ENCODE measurements at places on chromosomes 4 and X.

GRCh38 chr4:16261313-16261878, 35.1 kb upstream of the TAPT1 start:
- no peak for DNase-seq

GRCh38 chr4:54144661-54145171, 44.8 kb downstream of the GSX2 start:
- DNase-seq = no peak

- DNase-seq = no peak
Observed at GRCh38 chrX:39493168-39493567, 604.6 kb downstream of the BCOR start.

GRCh38 chr4:95638920-95639501, 90.2 kb upstream of the UNC5C start:
- no peak for DNase-seq

DNA sequence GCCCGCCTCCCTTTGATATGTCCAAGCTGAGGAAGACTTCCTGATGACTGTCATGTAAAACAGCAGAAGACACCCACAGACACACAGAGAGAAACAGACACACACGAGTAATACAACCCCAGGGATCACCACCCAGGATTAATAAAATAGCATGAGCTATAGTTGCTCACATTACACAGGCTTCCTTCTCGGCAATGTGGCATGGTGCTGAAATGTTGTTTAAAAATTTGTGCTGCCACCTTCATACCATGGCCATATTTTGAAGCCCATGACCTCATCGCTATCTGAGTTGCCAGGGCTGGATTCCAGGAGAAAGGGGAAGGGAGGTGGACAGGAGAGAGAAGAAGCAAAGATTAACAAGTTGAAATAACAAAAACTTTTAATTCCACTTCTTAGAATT, 111.7 kb downstream of the SYNPO2 start:
- no peak for DNase-seq

DNA sequence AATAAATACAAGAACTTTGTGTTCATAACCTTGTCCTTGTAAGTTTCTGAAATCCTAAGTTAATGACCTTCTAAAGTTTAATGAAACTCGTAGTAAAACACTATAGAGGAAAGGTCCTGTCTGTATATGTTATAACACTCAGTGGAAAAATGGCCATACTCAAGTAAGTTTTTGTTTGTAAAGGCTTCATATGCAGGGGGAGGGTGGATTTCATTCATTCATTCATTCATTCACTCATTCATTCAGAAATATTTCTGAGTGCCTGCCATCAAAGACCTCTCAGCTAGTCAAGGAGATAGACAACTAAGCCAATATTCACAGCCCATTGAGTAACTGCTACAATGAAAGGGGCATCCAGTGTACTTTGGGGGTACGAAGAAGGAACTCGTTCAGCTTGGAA, 6.9 kb upstream of the TMEM156 start:
- DNase-seq = no peak

DNA sequence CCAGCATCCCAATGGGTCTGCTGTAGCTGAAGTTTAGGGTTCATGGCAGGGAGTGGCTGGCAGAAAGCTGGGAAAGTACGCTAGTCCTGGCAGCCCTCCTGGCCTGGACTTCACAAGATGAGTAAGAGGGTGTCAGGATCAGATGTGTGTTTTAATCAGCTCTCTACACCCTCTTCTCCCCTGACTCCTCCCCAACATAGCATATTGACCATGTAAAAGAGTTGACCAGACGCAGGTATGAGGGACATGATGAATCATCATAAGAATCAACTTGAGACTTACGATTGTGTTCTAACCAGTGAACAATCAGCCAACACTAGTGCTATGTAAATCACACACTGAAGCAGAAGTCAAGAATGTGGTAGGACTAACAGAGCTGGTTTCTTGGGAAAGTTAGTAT, 5.3 kb downstream of the SOWAHB start:
- no peak for DNase-seq

DNA sequence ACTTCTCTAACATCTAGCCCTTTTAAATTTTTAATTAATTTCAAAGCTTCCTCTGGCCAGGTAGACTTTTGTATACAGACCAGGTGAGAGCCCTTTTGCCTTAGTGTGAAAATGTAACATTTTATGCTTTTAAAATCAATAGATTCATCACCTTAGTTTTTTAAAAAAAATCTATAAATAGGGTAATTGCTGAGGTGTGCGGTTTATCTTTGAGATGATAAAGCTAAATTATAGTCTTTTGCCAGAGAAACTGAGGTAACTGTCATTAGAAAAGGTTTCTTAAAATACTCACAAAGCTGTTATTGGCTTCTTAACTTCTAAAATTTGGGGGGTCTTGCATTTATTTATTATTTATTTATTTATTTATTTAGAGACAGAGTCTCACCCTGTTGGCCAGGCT, 62.9 kb downstream of the NELFA start:
- no peak for DNase-seq

GRCh38 chr4:157226601-157227000, 6.1 kb downstream of the GRIA2 start:
- no peak for DNase-seq

DNA sequence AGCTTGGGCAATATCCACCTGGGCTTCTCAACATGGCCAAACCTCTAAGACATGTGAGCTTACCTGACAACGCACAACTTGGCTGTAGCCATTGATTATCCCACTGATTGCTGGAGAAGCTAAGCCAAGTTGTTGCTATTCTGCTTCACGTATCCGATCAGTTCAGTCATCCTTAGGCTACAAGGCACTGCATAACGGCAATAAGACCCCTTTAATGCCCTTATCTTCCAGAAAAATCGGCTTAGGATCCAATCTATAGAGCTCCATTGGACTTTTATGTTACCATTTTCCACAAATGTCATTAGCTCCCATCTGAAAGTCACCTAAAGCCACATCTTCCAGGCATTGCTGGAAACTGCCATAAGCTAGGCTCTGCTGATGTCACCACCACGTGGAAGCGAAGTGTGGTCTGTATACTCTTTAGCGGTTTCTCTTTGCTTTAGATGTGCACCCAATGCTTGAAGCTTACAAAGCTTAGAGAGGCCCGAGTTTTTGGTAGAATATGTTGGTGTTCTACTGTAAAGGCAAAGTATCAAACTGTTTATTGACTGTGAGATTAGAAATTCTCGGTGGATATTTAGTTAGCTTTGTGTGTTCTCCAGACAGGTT, 163.1 kb downstream of the CPE start:
- peak; percentile 32 for DNase-seq

- DNase-seq = no peak
Observed at GRCh38 chrX:7214251-7214650, 66.3 kb upstream of the PUDP start.

DNA sequence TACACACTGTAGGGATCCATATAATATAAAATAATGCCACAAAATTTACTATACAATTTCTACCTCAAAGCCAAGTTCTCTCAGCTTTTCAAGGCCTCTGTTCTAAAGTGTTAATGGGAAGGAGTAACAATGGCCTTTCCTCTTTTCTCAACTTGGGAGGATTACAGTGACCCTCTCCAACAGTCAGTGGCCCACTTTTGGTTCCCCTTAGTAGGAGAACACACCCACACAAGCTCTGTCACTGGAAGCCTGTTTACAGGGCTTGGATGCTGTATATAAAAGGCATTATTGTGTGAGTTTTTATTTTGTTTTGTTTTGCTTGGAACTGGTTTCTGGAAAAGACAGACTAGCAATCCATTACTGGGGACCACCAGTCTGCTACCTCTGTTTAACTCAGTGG, 1.8 kb downstream of the ARHGEF6 start:
- DNase-seq = no peak

DNA sequence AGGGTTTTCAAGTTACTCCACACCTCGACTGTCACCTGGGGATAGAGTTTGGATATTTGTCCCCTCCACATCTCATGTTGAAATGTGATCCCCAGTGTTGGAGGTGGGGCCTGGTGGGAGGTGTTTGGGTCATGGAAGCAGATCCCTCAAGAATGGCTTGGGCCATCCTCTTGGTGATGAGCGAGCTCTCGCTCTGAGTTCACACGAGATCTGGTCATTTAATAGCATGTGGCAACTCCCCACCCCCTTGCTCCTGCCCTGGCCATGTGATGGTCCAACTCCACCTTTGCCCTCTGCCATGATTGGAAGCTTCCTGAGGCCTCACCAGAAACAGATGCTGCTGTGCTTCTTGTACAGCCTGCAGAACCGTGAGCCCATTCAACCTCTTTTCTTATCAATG, 8.3 kb downstream of the CTAG1A start:
- no peak for DNase-seq

DNA sequence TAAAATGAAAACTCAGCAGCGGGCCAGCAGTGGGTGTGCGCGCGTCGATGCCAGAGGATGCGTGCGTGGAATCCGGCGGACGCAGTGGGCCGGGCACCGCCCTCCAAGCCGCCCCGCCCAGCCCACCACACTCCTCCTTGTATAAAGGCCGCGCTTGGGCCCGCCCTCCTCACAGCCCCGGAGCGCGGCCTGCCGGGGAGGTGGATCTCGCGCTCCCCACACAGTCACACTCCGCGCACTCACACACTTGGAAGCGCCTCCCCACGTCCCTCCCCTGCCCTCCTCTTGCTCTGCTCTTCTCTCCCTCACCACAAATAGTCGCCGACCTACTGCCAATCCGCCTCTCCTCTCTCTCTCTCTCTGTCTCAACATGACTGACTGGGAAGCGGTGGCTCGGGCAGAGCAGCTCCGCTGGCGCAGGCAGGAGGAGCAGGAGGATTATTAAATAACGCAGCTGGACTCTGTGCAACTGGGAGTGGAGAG, at the start of gene CCSER1:
TSS of gene CCSER1 (plus strand) at position 172 of the 483 bp plus-strand sequence.
- peak; percentile 61 for DNase-seq

DNA sequence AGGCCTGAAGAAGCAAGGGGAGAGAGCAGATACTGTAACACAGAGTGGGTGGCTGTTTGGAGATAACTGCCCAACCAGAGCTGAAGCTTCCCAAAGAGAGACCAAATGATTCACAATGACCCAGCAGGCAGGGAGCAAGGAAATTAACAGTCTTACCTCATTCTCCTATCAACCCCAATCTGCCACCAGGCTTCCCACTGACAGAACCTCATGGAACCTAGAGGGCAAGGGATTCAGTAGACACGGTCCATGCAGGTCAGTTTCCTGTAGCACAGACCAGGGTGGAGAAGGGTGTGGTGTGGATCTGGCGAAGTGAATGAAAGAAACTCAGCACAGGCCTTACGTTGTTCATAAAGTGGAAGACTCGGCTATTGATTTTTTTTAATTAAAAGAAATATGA, 60.7 kb upstream of the ALB start:
- DNase-seq = no peak

DNA sequence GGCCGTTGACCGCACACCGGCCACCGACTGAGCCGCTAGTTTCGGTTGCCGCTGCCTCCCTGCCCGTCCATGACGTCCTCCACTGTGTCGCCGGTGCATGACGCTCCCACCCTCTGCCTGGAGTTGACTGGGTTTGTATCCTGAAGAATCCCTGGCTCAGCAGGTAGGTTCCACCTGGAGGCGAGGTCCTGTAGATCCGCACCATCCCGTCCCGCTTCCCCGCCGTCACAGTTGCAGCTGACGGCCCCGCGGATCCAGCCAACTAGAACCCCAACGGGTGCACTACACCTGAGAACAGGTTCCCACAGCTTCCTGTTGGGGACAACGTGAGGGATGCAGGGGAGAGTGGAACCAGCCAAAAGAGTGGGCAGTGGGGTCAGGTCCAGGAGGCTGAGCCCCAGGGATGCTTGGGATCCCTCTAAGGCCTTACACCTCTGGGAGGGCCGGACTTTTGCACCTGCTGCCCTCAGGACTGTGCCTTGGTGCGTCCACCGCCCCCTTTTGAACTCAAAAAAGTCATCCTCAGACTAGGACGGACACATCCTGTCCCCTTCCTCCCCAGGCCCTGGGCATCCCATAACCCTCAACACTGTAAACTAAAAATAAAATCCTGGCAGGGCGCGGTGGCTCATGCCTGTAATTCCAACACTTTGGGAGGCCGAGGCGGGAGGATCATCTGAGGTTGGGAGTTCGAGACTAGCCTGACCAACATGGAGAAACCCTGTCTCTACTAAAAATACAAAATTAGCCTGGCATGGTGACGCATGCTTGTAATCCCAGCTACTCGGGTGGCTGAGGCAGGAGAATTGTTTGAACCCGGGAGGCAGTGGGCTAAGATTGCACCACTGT, 1.1 kb upstream of the SLBP start:
- no peak for DNase-seq

GRCh38 chrX:56726605-56727004, 2.4 kb upstream of the NBDY start:
- peak; percentile 9 for DNase-seq

GRCh38 chr4:186946682-186947294, 223.1 kb upstream of the FAT1 start:
- DNase-seq = no peak

DNA sequence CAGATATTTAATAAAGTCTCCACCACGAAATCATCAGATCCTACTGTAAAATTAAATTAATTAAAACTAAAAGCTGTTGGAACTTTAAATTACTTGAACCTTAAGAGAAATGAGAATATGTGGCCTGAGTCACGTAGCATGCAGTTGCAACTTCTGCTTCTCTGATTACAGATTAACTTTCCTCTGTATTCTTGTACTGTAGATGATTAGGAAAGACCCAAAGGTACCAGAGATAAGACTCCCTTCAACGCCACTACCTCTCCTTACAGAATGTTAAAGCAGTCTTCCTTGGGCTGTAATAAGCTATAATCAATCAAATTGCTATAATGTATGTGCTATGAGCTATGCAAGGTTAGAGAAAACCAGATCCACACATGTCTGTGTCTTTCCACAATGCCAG, 47.9 kb downstream of the FAM13A start:
- DNase-seq = no peak

GRCh38 chr4:141853091-141853764, 216.8 kb downstream of the IL15 start:
- no peak for DNase-seq

DNA sequence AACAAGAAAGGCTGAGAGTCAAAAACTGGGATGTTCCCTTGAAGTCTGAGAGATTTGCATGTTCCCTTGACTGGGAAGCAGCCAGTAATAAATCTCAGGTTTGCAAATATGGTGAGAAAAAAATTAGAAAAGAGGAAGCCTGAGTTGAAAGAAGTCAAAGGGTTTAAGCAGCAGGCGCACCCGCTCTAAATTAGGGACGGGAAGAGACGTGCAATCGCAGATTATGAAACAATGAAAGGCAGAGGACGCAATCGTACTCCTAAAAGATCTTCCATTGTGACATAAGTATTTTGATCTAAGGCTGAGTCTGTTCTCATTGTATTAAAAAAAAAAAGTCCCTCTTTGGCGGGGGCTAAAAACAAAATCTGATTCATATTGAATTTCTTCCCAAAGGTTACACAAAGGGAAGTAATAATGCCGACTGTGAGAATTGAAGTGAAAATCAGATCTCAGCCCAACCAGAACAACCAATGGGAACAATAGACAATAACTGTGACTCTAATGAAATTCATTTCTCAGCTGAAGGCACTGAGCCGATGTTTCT, 28.2 kb downstream of the SAT1 start:
- DNase-seq = no peak

GRCh38 chrX:111170017-111170416, 74.0 kb downstream of the PAK3 start:
- DNase-seq = peak; percentile 7

- peak; percentile 17 for DNase-seq
Observed at GRCh38 chr4:95167805-95168204, 381.0 kb downstream of the UNC5C start.

- DNase-seq = no peak
Observed at GRCh38 chr4:150682126-150682525, 100.2 kb downstream of the MAB21L2 start.

Data from activated CD4-positive, alpha-beta T cell treated with anti-CD3 and anti-CD28 coated beads for 36 hours (primary cell).